Kidney glomerular epithelial cell (primary cell): ENCODE measurements at places on chromosomes 4 and X.

DNA sequence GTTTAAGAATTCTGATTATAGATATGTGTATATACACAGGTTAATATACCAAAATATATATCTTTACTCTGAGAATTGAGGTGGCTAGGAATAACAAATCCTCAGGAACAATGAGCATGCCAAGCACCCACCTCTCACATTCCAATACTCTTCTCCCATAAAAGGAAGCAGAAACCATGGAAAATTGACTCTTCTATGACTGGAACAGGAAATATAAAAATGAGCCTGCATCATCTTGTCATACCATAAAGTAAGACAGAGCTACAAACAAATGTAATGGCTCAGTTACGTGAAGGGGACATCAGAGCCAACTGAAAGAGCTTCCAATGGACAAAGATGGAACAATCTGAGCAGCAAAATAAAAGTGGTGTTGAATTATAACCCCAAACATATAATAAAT, 3.8 kb upstream of the MAGEA8 start:
- DNase-seq: no peak

DNA sequence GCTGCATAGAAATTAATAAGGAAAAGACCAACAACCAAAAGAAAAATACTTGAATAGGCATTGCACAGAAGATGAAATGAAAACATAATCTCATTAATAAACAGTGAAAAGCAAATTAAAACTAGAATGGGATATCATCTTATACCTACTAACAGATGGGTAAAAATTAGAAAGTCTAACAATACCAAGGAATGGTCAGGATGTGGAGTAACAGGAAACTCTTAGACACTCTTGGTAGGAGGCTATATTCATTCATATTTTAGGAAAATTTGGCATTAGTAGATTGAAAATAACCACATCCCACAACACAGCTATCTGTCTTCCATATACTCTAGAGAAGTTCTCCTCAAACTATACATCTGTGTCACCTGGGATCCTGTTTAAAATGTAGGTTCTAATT, 36.3 kb downstream of the SEC24B start:
- no peak for DNase-seq

GRCh38 chr4:12846368-12846767, 637.8 kb downstream of the RAB28 start:
- no peak for DNase-seq

DNA sequence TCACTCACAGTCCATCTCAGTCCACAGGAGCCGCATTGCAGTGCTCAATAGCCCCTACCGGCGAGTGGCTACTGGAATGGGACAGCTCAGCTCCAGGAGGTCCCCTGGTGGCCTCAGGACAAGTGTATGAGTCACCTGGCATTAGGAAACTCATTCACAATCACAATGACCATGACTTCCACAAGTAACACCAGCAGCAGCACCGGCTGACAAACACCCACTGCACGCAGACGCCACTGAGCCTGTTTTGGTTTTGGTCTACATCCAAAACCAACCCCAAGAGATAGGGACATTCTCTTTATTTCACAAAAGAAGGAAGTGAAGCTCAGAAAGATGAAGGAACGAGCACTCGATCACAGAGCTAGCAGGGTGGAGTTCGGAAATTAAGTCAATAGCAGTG, 8.1 kb downstream of the JAKMIP1 start:
- DNase-seq: no peak

- no peak for DNase-seq
Measured at GRCh38 chrX:55451626-55451989, 319 bp upstream of the MAGEH1 start.

DNA sequence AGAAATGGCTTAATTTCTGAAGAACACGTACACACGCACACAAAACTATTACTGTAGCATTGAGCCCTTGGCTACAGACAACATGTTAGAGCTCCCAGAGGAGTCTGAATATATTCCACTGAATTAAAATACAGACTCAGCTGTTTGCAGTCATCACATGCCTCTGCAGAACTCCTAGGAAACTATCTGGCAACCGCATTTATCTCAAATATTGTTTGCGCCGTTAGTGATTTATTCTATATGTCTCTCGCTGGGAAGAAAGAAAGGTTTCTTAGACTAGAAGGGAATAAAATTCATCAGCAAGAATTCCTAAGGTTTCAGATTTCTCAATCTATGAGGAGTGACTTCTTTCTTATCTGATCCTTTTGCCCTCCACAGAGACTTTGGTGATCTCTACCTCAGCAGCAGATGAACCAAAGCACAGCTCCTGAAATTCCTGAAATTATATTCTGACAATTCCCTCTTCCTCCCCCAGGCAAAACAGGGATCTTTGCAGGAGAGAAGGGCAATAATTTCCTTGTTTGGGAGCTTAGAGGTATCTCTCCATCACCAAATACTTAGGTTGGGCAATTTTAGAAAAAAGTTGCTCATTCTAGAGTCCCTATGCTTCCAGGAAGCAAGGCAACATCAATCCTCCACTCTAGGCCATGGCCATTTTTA, 199.2 kb downstream of the APBB2 start:
- no peak for DNase-seq

DNA sequence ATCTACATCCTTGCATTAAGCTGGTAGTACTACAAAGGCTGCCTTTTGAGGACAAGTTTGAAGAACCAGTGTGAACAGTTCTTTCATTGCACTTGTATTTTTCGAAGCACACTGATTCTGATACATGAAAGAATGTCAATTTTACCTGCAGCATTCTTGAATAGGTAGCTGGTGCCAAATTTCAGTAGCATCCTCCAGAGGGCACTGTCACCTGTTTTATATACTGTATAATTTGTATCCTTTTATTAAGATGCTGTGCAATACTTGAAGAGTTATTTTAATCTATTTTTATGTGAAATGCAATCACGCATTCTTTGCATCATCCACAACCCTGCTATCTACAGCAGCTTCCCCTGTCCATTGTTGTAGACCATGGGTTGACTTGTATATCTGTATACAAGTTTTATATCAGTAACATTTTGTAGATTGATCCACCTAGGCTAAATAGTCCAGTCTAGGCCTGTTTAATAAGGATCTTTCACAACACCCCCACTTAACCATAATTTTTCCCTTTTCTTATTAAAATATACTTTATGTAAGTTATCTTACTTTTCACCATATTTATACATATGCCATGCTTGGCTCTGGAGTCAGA, 325.7 kb downstream of the PCDH7 start:
- DNase-seq: peak; percentile 36

DNA sequence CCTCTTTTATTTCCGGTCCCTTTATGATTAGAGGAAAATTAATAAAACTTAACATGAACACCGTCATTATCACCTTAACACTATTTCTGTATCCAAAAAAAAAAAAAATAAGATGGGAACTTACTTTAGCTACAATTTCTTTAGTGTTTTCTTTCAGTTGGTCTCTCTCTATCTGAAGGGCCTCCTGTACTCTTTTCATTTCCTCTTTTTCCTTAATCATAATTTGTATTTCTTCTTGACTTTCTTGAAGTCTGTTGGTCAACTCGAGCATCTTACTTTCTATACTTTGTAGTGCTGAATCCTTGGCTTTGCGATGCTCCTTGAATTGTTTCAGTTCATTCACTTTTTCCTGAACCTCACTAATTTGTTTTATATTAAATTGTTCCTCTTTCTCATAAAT, 45.3 kb upstream of the BDH2 start:
- no peak for DNase-seq

DNA sequence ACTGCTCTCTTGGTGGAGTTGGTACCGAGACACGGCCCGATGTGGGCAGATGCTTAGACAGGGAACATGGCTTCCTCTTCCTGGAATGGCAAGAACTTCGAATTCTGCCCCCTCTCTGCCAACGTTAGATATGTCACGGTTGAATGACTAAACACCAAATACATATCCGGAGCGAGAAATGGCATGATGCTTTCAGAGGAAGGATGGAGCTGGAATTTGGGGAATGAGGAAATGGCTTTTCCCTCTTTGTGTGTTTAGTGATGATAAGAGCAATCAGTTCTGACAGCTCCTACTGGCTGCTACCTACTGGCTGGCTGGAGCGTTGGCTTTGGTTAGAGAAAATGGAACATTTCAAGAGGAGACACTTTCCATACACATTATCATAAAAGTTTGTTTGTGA, 140.0 kb downstream of the DHRSX start:
- DNase-seq: no peak

DNA sequence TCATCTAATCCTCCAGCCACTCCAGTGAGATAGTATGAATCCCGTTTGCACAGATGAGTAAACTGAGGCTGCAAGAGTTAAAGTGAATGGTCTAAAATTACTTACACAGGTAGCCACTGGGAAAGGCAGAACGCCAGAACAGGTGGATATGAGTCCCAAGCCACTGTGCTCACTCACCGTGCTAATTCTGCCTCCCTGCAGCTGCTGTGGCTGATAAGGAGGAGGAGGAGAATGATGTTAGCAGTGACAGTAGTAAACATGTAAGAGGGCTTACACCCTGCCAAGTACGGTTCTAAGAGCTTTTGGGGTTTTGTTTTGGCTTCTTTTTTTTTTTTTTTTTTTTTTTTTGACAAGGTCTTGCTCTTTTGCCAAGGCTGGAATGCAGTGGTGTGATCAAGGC, 90.5 kb upstream of the PRPS2 start:
- DNase-seq: no peak

GRCh38 chr4:3037957-3038461, 36.3 kb downstream of the HTT-AS start:
- DNase-seq: no peak

- DNase-seq: no peak
Measured at GRCh38 chr4:60327651-60328050, 872.5 kb upstream of the ADGRL3 start.

- no peak for DNase-seq
Measured at GRCh38 chrX:150224676-150225075, 138.4 kb upstream of the MAMLD1 start.

DNA sequence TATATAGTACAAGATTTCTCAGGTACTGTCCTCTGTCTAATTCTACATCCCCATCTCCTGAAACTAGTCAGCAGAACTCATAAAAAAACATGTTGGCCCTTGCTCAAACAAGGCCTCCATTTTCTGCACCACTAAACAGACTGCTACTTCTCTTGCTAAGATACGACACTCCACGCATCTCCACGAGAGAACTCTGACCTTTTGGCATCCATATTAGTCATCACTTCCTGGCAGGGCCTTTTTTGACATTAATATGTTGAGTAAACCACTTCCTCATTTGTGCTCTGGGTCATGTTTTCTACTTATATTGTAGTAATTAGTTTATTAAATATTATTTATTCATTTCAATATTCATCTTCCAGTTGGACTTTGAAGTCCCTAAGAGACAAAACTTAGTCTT, 65.6 kb downstream of the DCAF8L1 start:
- DNase-seq: no peak

GRCh38 chrX:119477812-119478232, 9.6 kb downstream of the SLC25A5 start:
- peak; percentile 26 for DNase-seq

- no peak for DNase-seq
Measured at GRCh38 chrX:54182194-54182863, 725 bp downstream of the FAM120C start.

- no peak for DNase-seq
Measured at GRCh38 chrX:96909291-96909690, 25.6 kb downstream of the RPA4 start.

GRCh38 chr4:56622176-56622575, 58.9 kb downstream of the HOPX start:
- DNase-seq: no peak

- peak; percentile 50 for DNase-seq
Measured at GRCh38 chrX:40132751-40133150, 35.0 kb upstream of the BCOR start.

DNA sequence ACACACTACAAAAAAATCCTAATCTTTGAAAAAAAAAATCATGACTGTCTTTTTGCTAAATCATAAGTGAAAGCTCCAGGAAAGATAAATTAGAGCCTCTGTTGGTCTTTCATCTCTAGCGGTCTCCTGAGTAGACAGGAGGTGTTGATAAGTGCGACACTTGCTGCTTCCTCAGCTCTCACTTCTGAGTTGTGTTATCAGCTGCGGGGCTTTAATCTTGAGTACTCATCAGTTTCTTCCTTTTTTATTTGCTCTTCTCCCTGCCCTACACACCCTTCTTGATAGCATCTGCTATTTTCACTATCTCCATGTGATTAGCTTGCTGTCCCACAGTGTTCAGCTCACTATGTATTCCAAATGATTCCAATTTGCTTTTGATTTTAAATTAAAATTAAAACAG, 1449.2 kb downstream of the C4orf33 start:
- no peak for DNase-seq

GRCh38 chrX:74449322-74449936, 28.1 kb downstream of the SLC16A2 start:
- no peak for DNase-seq

- peak; percentile 19 for DNase-seq
Measured at GRCh38 chr4:112266823-112267222, 18.9 kb downstream of the TIFA start.

- DNase-seq: no peak
Measured at GRCh38 chrX:7062276-7062675, 85.2 kb upstream of the STS start.

DNA sequence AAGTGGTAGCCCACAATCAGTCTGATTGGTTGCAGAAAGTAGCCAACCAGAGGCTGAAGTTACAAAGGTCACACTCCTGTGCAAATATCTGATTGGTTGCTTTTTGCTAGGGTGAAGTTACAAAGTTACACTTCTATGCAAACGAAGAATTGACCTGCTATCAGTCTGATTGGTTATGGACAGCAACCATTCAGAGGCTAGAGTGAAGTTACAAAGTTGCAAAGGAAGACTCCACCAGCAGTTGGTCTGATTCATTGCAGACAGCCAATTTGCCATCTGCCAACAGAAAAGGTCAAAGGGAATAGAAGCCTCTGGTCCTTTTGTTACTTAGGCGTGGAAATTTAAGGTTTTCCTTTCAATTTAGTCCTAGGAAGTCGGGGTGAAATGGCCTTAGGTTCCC, 377.7 kb downstream of the PRDM5 start:
- no peak for DNase-seq

GRCh38 chr4:121737846-121738554, 27.0 kb downstream of the SMIM43 start:
- DNase-seq: no peak

GRCh38 chr4:9847968-9848748, 66.7 kb downstream of the DRD5 start:
- peak; percentile 60 for DNase-seq

DNA sequence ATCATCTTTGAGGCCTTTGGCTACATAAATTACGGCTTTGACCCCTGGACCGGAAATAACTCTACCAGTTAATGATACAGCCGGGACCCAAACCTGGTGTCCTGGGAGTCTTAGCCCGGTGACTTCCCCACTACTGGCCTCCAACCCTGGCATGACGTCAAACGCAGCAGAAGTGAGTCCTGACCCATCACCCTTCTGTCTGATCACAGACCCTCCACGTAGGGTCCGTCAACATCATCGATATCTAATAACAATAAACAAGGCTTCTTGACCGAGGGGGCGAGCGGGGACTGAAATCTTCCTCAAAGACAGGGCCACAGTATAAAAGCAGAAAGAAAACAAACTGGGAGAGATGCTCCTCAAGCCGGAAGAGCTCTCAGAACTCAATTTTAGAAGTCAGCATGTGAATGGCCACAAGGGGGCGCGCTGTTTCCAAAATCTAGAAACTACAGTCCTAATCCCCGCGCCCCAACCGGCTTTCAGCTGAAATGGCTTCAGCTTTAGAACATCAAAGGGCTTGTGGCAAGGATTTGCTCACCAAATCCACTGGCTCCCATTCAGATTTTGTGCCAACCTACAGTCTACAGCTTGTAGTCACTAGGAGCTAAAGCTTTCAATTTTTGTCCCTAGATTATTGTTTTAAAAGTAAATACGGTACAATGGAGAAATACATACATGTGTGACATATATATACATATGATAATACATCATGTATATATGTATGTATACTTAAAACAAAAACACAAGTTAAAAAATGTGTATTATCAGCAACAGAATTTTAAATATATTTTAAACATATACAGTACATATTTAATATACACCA, 46.4 kb upstream of the ENPP6 start:
- DNase-seq: peak; percentile 85
